Right lung (tissue), 10 donors: ENCODE measurements at places on chromosomes 5 and 9. TPM values are rescaled to one million over a fixed set of nuclear protein-coding genes. Genes with fewer than 3 reads are reported as not detected.
A peak's percentile ranks its signal among the peaks of the same experiment; 100 is the strongest.

MCTP1 gene
- 5.9 TPM for polyA plus RNA-seq

- DNase-seq: no peak
Measured at GRCh38 chr5:149181732-149182131, 40.4 kb downstream of the ABLIM3 start.

- no peak for DNase-seq
Measured at GRCh38 chr5:10034001-10034400, 215.7 kb downstream of the ATPSCKMT start.

KIF12 gene
- 51.1 TPM for polyA plus RNA-seq

DNA sequence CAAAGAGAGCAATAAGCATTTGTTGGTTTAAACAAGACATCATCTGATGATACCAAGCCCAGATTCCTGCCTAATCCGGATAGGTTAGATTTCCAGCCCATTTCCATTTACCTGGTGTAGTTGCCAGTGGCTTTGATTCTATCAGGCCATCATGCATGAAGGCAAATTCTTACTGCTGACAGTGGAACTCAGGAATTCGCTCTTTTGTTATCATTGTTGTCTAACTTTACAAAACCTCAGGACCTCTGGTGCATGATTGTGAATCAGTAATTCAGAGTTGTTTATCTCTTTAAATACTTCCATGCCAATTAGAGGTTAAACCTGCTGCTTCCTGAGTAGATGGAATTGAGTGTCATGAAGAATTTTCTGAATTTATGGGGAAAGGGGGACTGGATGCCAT lies 76.5 kb downstream of the C9orf152 start:
- DNase-seq: no peak

FSD1L gene
- polyA plus RNA-seq: 9.0 TPM

DNA sequence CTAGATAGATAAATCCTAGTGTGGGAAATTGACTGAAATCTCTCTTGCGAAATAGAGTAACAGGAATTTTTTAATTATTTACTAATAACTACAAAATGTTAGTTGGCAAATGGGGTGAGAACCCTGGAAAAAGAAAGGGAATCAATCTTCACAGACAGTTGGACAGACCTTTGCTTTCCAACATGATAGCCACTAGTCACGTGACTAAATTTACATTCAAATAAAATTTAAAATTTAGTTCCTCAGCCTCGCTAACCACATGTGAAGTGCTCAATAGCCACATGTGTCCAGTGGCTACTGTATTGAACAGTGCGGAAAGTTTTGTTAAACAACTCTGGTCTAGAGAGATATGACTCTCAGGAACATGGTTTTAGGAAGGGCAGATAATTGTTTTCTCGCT lies 289.9 kb upstream of the RASA1 start:
- DNase-seq: no peak

- no peak for DNase-seq
Measured at GRCh38 chr5:45694255-45694814, 1.8 kb downstream of the HCN1 start.

GRCh38 chr9:89935801-89936200 lies 331.0 kb downstream of the GADD45G start:
- no peak for DNase-seq

- peak; percentile 60 for DNase-seq
Measured at GRCh38 chr9:136283291-136284235, 20.3 kb downstream of the CCDC187 start.

GRCh38 chr9:110691002-110691549 lies 22.5 kb downstream of the MUSK start:
- DNase-seq: no peak

DNA sequence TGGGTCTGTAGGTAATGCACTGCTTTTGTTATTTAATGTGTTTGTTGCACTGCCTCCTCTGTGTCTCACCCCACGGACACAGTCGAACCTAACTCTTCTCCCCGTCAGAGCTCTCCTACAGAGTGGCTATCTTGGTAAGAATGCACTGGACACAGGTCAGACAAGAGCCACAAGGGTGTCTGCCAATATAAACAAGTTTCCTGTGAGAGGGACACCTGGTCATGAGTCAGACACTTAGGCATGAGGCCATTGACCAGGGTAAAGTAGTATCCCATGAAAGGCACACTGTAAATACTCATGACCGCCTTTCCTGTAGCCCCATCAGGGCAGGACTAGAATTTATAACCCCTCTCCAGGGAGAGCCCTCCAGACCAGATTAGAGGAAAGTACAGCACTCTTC lies 115.5 kb downstream of the SLC12A2 start:
- no peak for DNase-seq

DNA sequence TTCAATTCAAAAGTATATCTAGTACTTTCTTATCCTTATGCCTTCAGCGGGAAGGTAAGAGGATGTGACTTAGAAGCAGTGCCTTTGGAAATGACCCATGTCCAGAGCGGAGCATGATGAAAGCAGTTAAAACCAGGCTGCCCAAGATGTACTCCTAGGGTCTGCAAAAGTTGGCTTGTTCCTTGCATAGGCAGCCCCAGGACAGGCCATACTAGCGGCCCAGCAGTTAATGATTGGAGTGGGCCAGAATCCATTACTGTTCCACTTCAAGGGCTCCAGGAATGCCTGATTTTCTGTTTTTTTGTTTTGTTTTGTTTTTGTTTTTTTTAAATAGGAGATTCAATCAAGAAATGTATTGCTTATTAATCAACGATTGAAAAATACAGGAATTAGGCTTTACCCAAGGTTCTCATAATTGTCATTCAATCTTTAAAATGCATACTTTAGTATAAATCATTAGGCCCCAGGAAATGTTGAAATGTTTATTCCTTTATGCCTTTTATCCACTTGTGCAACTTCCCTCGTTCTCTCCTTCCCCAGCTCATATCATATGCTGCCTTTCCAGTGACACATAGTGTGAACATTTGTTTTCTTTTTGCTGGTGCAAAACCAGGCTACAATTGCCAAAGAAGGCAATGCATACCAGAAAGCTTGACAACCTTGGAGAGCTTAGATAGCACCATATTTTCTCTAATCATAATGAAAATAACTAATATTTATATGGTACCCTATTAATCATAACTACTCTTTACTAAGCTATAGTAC lies 190.8 kb downstream of the ARHGEF28 start:
- DNase-seq: no peak

GRCh38 chr5:155729684-155730059 lies 597.3 kb upstream of the SGCD start:
- no peak for DNase-seq

GRCh38 chr9:112421771-112422222 lies 41.9 kb downstream of the HSDL2 start:
- DNase-seq: no peak

ICE1 gene
- 30.1 TPM for polyA plus RNA-seq

DNA sequence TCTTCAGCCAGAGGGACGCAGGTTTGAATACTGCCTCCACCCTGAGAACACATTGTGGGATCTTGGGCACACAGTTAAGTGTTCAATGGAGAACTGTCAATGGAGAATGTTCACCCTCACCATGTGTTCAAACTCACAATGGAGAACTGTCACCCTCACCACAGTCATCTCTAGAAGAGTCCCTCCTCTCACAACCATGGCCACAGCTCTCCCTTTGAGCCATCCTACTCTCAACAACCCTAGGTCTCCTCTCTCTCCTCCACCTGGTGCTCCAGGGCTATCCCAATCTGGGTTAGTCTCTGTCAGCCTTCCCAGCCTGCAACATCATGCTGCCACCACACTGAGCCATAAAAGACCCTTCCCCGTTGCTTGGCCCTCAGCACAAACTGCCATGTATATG lies 36.3 kb upstream of the HAND1 start:
- DNase-seq: no peak

LCN9 gene
- not detected for polyA plus RNA-seq

PFN3 gene
- polyA plus RNA-seq: not detected

DNA sequence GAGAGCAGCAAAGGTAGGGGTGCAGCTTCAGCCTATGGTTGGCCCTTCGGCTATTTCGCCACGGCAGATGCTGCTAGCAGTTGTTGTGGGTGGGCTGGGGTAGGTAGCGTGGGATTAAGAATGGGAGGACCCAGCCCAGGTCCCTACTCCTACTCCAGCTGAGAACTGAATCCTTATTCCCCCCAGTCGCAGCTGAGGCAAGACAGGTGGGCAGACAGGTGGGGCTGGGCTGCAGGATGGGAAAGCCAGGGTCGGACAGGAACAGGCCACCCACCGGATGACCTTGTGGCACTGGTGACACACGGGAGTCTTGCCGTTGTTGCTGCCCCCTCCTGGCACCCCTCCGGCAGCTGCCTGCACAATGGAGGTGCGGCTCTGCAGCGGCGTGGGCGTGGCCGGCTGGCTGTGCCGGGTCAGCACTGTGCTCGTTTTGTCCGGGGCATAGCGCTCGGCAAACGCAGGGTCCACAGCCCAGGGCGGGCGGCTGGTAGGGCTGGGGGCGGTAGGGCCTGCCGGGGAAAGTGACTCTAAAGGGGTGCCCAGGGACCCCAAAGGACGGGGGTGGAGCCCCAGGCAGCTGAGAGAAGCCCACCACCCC lies 8.2 kb downstream of the PDLIM7 start:
- DNase-seq: no peak

DNA sequence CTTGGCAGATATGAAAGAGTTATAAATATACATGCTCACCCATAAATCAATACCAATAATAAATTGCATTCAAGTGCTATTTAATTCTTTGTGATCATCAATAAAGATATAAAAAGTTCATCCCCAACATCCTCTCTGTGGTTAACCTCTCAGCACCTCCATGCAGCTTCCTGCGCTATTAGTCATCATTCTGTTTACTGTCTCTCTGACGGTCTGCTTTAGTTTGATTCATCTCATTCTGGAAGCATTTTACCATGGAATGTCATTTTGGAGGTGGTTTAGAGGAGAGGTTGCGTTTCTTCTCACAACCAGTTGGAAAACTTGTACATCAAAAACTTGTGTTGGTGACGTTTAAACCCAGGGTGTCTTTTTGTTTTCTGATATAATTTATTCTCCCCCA lies 486.6 kb downstream of the BRINP1 start:
- DNase-seq: no peak

GRCh38 chr5:142426129-142427014 lies 101.6 kb upstream of the SPRY4 start:
- DNase-seq: no peak

ATOX1 gene
- polyA plus RNA-seq: 63.0 TPM

ANKRD20A1 gene
- 0.61 TPM for polyA plus RNA-seq

DNA sequence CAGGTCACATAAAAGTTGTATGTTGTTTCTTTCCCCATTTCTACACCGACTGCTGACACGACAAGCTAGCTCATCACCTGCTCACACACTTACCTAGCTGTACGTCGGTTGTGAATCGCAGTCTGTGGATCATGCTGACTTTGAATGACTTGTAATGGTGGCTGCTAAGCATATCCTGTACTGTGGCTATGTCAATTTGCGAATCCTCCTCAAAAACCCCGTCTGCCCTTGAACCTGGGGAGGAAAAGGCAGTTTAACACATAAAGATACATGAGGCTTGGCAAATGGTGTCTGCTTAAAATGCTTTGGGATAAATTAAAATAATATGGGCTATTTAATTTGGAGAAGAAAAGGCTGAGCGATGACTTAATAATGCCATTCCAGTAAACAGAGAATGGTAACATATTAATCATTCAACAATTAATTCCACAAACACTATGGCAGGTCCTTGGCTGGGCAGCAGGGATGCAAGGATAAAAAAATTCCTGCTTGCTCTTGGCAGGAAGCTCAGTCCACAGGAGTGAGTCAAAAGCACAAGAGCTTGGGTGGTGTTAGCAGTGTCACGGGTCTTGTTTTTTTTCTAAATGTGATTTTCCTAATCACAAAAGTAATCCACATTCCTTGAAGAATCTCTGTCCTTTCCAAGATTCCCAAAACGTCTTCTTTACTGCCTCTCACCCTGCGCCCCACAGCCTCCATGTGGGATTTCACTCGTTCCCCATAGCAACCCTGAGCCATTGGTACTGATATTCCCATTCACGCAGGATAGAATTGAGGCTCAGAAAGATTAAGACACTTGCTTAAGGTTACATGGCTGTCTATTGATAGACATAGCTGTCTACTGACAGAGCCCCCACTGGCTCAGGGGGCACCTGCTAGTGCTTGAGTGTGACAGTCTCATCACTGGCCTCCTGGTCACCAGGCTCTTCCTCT lies 222.4 kb downstream of the MAPKAP1 start:
- DNase-seq: no peak

MCC gene
- 17.2 TPM for polyA plus RNA-seq

DNA sequence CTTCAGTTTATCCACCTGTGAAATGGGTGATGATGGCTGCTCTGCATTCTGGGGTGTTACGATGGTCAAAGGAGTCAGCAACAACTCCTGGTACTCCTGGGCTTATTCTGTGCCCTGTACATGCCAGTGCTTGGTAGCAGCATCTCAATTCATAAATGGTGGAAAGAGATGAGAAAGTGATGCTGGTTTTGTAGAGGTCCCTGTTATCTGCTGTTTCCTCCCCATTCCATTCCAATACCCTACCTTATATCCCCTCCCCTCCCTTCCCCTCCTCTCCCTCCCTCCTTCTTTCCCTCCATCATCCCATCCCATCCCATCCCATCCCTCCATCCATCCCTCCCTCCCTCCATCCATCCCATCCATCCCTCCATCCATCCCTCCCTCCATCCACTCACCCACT lies 19.1 kb downstream of the BOD1 start:
- DNase-seq: no peak

GRCh38 chr9:3894772-3895171 lies 369.0 kb upstream of the RFX3 start:
- DNase-seq: no peak

PCDHB2 gene
- 7.6 TPM for polyA plus RNA-seq

INSYN2B gene
- polyA plus RNA-seq: 4.5 TPM

- no peak for DNase-seq
Measured at GRCh38 chr9:6928863-6929262, 171.1 kb downstream of the KDM4C start.

PRR16 gene
- polyA plus RNA-seq: 12.4 TPM

PCDHGA8 gene
- polyA plus RNA-seq: 0.60 TPM

DNA sequence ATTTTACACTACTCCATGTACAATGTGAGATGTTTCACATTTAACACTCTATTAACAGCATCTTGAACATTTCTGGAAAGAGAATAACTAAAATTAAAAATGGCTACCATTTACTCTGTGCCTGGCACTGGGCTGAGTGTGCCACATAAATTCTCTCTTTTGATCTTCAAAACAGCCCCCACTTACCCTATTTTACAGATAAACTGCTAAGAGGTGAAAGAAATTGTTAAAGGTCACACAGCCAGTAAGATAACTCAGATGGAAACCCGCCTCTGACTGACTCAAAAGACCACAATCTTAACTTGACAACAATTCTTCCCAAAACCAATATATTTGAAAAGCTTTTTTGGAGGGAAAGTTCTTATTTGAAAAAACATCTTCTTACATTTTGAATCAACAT lies 97.3 kb downstream of the MAPKAP1 start:
- no peak for DNase-seq

- DNase-seq: no peak
Measured at GRCh38 chr5:142922223-142922952, 152.2 kb downstream of the ARHGAP26 start.

SNCAIP gene
- 22.7 TPM for polyA plus RNA-seq

LHX2 gene
- 0.14 TPM for polyA plus RNA-seq

DNA sequence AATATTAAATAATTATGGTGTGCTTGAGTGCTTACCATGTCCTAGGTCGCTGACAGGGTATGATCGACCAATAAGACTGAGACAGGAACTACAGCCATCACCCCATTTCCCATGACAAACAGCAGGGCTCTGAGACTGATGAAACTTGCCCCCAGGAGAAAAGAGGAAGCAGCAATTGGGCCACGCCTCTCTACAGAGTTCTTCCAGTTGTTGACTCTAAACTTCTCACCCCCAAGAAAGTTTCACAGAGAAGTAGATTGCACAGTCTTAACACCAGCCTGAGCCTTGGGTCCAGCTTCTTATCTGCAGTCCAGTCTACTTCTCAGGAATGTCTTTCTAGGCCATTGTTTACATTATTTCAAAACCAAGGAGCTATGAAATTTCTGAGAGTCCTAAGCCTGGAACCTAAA lies 182.2 kb upstream of the ANKRD55 start:
- DNase-seq: no peak

- no peak for DNase-seq
Measured at GRCh38 chr5:124697501-124697900, 48.9 kb downstream of the ZNF608 start.
